Activated CD8-positive, alpha-beta T cell treated with anti-CD3 and anti-CD28 coated beads for 36 hours (primary cell): ENCODE measurements at places on chromosomes 1 and 21. TPM values are rescaled to one million over a fixed set of nuclear protein-coding genes. Genes with fewer than 3 reads are reported as not detected.

GRCh38 chr1:7371926-7372325 lies 399.2 kb upstream of the VAMP3 start:
- no peaks in the 10 kb centered on the region for H3K36me3 ChIP-seq
- DNase-seq = no peak
- H3K27me3 ChIP-seq = no peaks in the 10 kb centered on the region
- no peak overlapping the region for H3K27ac ChIP-seq
- H3K4me1 ChIP-seq = no peaks in the 10 kb centered on the region

GRCh38 chr1:225882694-225883615 lies 775 bp upstream of the TMEM63A start:
- peak overlapping the region; percentile 84 for H3K27ac ChIP-seq
- peaks cover 42% of the 10 kb centered on the region for H3K4me1 ChIP-seq
- no peaks in the 10 kb centered on the region for H3K27me3 ChIP-seq
- H3K4me3 ChIP-seq = peak overlapping the region; percentile 76

DNA sequence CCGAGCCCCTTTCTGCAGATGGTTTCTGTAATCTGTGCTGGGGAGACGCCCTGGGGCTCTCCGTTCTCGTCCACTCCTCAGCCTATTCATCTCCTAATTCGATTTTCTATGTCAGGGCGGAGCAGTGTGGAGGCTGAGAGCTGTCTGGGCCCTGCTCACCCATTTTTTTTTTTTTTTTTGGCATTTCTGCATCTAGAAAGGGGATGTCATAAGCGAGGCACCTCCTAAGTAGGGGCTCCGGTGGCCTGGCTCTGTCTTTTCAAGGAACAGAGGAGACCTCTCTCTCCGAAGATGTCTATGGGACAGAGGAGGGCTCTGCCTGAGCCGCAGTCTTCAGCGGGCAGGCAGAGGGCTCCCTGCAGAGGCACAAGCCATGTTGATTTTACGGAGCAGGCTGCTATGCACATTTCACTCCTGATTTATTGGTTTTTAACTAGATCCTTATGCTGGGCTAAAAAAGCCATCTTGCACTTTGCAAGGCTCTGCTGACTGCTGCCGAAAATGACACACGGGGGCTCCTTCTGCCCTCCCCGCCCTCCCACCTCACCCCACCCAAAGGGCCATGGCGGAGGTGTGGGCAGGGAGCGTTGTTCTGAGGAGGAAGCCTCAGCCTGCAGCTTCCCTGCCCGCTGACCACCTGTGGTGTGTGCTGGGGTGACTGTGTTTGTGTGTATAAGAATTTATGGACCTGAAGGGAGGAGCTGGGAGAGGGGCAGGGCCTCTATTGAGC lies 71.0 kb downstream of the FOXD2 start:
- no peak overlapping the region for H3K27ac ChIP-seq
- H3K4me3 ChIP-seq = peak overlapping the region; percentile 52
- peaks cover 11% of the 10 kb centered on the region for H3K4me1 ChIP-seq
- H3K36me3 ChIP-seq = no peaks in the 10 kb centered on the region

GRCh38 chr1:78672428-78672827 lies 22.8 kb downstream of the IFI44 start:
- no peaks in the 10 kb centered on the region for H3K27me3 ChIP-seq
- no peaks in the 10 kb centered on the region for H3K36me3 ChIP-seq
- no peak overlapping the region for H3K27ac ChIP-seq
- DNase-seq = no peak
- H3K4me3 ChIP-seq = no peak overlapping the region

DNA sequence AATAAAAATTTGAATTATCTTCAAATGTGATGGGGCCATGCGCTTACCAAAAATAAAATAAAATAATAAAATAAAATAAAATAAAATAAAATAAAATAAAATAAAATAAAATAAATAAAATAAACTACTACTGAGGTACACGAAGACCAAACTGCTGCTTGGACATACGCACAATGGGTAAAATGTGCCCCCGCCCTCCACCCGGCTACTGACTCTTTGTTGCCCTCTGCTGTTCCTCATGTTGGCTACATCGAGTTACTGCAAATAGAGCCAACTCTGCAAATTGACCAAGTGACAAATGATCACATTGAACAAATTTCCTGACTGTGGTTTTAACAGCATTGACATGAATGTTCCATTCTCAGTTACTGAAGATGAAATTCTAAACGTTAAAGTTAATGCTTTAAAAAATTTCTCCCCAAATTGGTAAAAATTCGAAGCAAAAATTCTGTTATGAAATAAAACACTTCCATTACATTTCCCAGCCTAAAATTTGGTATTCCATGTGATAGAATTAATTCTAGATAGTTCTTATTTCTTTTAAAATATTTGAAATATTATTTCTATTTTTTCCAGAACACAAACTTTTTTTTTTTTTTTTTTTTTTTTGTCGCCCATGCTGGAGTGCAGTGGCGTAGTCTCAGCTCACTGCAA lies 18.8 kb upstream of the MAP1LC3C start:
- DNase-seq = peak; percentile 53
- no peak overlapping the region for H3K27ac ChIP-seq
- no peaks in the 10 kb centered on the region for H3K4me1 ChIP-seq
- no peaks in the 10 kb centered on the region for H3K36me3 ChIP-seq
- no peak overlapping the region for H3K4me3 ChIP-seq

- H3K36me3 ChIP-seq = no peaks in the 10 kb centered on the region
- H3K4me1 ChIP-seq = no peaks in the 10 kb centered on the region
- no peak for DNase-seq
- no peak overlapping the region for H3K27ac ChIP-seq
- H3K4me3 ChIP-seq = no peak overlapping the region
Measured at GRCh38 chr1:9340172-9340854, 47.6 kb downstream of the SPSB1 start.

DNA sequence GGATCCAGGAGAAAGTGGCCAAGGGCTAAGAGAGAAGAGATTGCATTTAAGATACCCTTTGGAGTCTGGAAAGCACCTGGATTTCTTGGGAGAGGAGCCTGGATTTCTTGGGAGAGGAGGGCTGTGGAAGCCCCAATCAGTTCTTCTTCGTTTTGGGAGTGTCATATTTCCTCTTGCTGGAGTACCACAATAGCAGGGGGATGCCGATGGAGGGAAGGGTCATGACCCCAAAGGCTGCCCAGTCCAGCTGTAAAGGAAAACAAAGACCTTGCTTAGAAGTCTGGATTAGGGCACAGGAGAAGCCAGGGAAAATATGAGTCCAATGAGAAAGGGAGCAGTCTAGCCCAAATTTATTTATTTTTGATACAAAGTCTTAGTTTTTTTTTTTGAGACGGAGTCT lies 11.3 kb downstream of the SSR2 start:
- peaks cover 17% of the 10 kb centered on the region for H3K4me1 ChIP-seq
- H3K27me3 ChIP-seq = no peaks in the 10 kb centered on the region
- peaks cover 45% of the 10 kb centered on the region for H3K36me3 ChIP-seq
- no peak overlapping the region for H3K4me3 ChIP-seq

DNA sequence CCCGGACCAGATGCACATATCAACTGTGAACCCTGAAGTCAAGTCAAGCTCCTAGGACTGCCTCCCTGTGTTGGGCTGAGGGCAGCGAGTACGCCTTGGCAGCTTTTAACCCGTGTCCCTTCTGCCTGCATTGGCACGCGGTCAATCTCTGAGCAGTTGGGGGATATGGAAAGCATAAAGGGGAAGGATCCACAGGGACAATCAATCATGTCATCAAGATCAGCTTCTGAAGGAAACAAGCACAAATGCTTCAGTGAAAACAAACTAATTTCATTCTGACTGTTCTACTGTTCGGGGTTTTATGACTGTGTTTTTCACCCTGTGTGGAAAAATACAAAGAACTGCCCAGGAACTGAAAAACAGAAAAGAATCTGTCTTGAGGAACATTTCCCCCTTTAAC lies 106.2 kb downstream of the RUNX1 start:
- peaks cover 96% of the 10 kb centered on the region for H3K4me1 ChIP-seq
- H3K36me3 ChIP-seq = peaks cover 5% of the 10 kb centered on the region
- no peak for DNase-seq

Gene CD1C
- total RNA-seq = 0.65 TPM

- no peak for DNase-seq
- H3K27me3 ChIP-seq = no peaks in the 10 kb centered on the region
- H3K27ac ChIP-seq = no peak overlapping the region
- peaks cover 3% of the 10 kb centered on the region for H3K4me1 ChIP-seq
- H3K36me3 ChIP-seq = no peaks in the 10 kb centered on the region
Measured at GRCh38 chr1:3510136-3510955, 55.9 kb downstream of the ARHGEF16 start.

GRCh38 chr1:53587252-53587988 lies 128.2 kb downstream of the DMRTB1 start:
- no peak overlapping the region for H3K27ac ChIP-seq
- H3K4me3 ChIP-seq = no peak overlapping the region
- H3K27me3 ChIP-seq = no peaks in the 10 kb centered on the region
- H3K36me3 ChIP-seq = no peaks in the 10 kb centered on the region

GRCh38 chr1:2566101-2567045 lies 10.2 kb downstream of the TNFRSF14 start:
- no peaks in the 10 kb centered on the region for H3K27me3 ChIP-seq
- peaks cover 5% of the 10 kb centered on the region for H3K4me1 ChIP-seq
- H3K27ac ChIP-seq = no peak overlapping the region
- H3K4me3 ChIP-seq = no peak overlapping the region

DNA sequence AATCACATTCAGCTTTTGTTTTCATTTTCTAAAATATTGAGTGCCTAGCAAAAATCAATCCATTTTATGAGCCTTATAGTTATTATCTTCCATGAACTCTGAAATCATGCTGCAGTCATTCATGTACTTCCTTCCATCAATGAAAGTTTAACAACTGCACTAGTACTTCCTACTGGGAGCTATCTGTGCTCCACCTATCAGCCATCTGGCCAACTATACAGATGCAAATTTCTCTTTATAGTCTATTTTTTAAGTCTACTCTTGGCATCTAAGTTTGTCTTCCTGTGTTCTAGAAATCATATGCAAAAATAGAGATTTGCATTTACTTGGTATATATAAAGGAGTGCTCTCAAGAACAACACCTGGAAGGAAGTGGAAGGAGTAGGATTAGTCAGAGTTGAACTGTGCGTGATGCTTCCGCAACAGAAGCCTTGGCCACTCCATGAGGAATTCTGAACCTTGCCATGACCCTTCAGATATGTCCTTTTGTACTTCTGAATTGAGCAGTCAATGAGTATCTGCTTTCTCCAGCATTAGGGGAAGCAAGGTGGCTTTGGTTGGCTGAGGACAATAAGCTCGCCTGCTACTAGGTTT lies 403.2 kb upstream of the ADAMTS5 start:
- H3K4me1 ChIP-seq = no peaks in the 10 kb centered on the region
- DNase-seq = no peak
- no peak overlapping the region for H3K27ac ChIP-seq
- no peaks in the 10 kb centered on the region for H3K27me3 ChIP-seq
- no peak overlapping the region for H3K4me3 ChIP-seq
- H3K36me3 ChIP-seq = no peaks in the 10 kb centered on the region

DNA sequence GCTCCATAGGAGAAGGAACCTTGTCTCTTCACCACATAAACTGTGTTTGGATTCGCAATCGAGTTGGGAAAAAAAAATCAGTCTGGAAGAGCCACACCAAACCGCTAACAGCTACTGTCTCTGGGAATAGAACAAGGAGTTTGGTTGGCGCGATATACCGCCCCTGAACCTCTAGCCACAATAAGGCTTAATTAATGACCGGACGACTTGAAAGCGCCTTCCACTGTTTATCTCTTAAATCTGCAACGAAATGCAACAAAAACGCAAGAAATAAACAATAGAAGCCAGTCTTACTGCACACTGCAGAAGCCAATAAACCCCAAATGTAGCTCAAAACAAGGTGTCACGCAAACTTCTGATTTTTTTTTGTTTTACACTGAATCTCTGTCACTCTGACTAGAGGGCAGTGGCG lies 10.9 kb downstream of the BTBD19 start:
- H3K36me3 ChIP-seq = peaks cover 14% of the 10 kb centered on the region
- peaks cover 35% of the 10 kb centered on the region for H3K4me1 ChIP-seq
- no peak for DNase-seq
- H3K27ac ChIP-seq = peak overlapping the region; percentile 99
- H3K27me3 ChIP-seq = no peaks in the 10 kb centered on the region

Gene ACTL8
- not detected for total RNA-seq

GRCh38 chr1:185565302-185565701 lies 168.9 kb upstream of the HMCN1 start:
- H3K27ac ChIP-seq = peak overlapping the region; percentile 22
- no peak overlapping the region for H3K4me3 ChIP-seq
- no peaks in the 10 kb centered on the region for H3K36me3 ChIP-seq

- peaks cover 2% of the 10 kb centered on the region for H3K36me3 ChIP-seq
- H3K4me3 ChIP-seq = peak overlapping the region; percentile 65
- DNase-seq = peak; percentile 6
- peaks cover 14% of the 10 kb centered on the region for H3K4me1 ChIP-seq
- H3K27me3 ChIP-seq = peaks cover 53% of the 10 kb centered on the region
Measured at GRCh38 chr1:218164111-218164929, 120.8 kb upstream of the RRP15 start.

Gene IGSF9
- not detected for total RNA-seq

Gene HMCN1
- not detected for total RNA-seq

Gene DMBX1
- total RNA-seq = 0.09 TPM

Gene CYYR1
- not detected for total RNA-seq

DNA sequence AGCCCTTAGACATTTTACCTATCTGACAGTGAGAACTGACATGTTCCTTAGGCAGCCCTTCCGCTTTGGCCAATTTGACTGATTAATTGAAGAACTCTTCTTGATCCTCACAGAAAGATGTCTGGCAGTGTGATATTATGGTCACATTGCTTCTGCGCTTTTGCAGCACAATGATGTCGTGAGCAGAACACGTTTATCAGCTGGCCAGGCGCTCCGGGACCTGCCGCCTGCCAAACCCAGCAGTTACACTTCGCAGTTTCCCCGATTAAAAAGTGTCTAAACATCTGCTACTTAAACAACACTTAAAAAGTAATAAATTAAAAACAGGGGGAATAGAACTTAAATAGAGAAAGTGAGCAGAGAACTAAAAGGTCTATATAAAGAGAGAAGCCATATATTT lies 103.5 kb upstream of the ETS2 start:
- H3K4me3 ChIP-seq = no peak overlapping the region
- no peak for DNase-seq
- peaks cover 11% of the 10 kb centered on the region for H3K27me3 ChIP-seq
- no peaks in the 10 kb centered on the region for H3K4me1 ChIP-seq
- H3K27ac ChIP-seq = no peak overlapping the region
- H3K36me3 ChIP-seq = no peaks in the 10 kb centered on the region

Gene SV2A
- total RNA-seq = 8.2 TPM

DNA sequence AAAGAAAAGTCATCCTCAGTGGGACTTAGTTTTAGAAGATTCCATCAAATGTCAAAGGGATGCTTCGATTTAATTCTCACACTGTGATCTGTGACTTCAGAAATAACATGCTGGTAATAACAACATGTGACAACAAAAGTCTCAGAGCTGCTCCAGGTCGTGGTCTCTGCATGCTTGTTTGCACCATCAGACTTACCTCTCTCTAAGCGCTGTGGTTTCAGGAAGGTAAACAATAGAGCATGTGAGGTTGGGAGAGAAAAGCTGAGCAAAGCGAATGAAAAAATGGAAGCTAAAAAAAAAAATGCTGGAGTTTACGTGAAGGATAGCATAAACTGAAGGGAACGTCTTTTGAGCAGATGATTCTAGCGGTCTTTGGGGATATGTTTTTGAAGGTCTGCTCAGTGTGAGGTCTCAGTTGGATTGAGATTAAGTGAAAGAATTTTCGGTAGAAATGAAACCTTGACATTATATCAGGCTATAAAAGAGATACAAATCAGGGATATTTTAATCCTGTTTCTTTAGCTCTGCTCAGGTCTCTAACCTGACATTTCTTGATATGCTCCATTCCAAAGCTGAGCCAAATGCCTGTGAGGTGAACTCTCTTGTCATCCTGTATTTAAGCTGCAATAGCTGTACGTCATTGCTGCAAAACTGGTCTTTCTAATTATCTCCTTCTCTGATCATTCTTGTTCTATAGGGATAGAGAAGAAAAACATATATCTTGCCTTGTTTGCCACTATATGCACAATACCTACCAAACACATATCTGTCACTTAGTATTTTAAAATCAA lies 86.5 kb downstream of the C1orf21 start:
- H3K4me3 ChIP-seq = no peak overlapping the region
- peaks cover 4% of the 10 kb centered on the region for H3K27me3 ChIP-seq
- no peak overlapping the region for H3K27ac ChIP-seq
